Stimulated activated CD4-positive, alpha-beta T cell treated with anti-CD3 and anti-CD28 coated beads, Interleukin-15, amount 100 ng/mL, for 1 hour (primary cell): ENCODE measurements at places on chromosomes 7 and 10.

- no peak for DNase-seq
These were observed 83.5 kb downstream of the KLF6 start for GRCh38 chr10:3701491-3701890.

DNA sequence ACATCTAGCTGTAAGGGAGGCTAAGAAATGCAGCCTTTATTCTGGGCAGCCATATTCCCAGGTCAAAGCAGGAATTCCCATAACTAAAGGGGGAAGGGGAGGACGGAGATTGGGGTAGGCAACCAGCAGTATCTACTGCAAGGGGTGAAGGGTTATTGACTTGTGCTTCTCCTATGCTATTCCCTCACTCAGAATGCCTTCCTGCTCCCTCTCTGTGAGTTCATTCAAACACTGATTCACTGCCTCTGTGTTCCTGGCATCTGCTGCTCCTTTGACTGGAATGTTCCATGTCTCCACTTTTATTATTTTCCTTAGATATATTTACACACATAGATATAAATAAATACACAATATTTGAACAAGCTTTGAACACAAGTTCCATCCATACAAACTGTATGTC lies 11.1 kb downstream of the HTR7 start:
- DNase-seq, result no peak

DNA sequence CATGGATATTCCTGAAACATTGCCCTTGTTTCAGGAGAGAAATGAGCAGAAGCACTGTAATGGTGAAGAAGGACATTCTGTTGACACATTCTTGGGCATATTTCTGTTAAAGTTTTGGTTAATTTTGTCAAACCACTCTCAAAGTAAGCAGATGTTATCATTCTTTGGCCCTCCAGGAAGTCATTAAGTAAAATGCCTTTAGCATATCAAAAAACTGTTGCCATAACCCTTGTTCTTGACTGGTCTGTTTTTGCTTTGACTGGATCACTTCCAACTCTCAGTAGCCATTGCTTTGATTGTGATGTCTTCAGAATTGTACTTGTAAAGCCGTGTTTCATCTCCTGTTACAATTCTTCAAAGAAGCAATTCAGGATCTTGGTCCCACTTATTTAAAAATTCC lies 404.3 kb upstream of the LRRTM3 start:
- DNase-seq, result no peak

GRCh38 chr7:50653981-50654425 lies 88.8 kb upstream of the DDC start:
- no peak for DNase-seq
